Right lobe of liver (tissue), 6 donors: ENCODE measurements at places on chromosomes 2 and 18.

GRCh38 chr2:189298481-189298880, 118.9 kb upstream of the COL5A2 start:
- no peak for DNase-seq

DNA sequence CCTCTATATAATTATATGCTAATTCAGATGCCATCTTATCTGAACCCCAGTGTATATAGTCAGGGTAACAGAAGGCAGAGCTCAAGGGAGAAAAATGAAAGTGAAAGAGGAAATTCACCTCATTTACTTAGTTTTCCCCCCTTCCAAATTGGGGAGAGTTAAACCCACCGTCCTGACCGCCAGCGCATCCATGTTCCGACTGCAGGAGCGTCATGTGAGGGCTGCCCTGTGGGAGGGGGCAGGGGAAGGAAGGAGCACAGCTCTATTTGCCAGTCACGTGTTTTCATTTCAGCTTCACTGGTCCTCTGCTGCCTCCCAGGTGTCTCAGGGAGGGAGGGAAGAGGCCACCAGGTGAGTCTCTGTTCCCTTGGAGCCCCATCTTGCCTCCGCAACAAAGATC, 13.2 kb downstream of the CNNM4 start:
- no peak for DNase-seq

GRCh38 chr2:10331027-10331701, 28.5 kb downstream of the HPCAL1 start:
- DNase-seq, result no peak

- DNase-seq, result no peak
Measured at GRCh38 chr2:109703077-109703476, 88.9 kb downstream of the SOWAHC start.

DNA sequence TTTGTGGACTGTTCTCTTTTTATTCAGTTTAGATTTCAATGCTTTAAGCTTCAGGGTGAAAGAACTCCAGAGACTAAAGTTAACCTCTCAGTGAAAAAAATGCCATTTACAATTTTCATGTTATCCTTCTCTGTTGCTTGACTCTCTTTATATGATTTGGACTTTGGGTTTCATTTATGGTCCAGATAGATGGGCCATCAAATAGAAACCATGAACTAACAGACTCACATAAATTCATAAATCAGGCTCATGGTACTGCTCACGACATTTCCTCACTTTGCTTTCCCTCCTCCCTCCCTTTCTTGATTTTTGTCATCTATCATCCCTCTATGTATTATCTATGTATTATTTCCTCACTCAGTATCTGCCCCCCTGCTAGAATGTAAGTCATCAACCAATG, 10.0 kb downstream of the FAM110C start:
- DNase-seq, result no peak

GRCh38 chr2:144890828-144891227, 370.9 kb upstream of the ZEB2 start:
- no peak for DNase-seq

DNA sequence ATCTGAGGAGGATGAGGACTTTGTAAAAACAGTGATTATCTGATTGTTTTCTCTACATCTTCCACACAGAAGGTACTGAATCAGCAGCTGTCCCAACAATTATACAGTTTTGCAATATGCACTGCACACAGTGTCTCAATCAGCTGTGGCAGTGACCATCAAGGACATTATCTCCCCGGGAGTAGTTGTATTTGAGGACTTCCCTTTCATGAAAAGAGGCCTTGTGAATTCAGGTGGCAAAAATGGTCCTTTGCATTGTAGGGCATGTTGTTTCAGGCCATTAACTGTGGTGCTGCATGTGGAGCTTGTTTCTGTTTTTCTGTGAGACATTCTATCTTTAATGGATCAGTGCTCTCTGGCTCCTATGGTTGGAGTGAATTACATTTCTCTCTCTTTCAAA, 779.4 kb upstream of the FSHR start:
- DNase-seq, result no peak

DNA sequence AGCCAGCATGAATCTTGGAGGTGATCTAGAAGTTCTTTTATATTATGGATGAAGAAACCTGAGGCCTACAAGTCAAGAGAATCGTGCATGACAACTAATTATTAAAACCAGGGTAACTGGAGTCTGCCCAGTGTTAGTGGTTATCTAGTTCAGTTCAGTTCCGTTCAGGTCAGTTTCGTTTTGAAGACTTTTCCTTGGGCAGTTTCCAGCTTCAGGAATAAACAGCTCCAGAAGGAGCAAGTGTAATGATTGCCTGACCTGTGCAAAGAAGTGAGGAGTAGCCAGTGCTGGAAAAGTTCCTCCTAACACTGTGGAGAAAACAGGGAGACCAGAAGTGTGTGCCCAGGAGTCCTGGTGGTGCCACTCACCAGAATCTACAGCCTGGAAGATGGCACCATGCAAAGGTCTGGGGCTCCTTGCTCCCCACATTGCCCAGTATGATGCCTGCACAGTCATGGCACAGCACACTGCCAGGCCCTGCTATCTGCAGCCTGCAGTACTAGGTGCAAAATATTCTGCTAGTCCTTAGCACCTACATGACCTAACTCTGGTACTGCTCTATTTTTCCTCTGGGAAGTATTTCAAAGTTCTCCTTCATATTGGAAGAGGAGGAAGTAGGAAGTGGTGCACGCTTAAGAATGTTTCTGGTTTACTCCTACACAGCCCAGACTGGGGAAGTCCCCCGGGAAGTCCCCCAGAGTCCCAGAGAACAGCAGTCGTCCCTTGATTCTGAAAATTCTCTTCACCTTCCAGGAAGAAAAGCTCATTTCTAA, 65.8 kb downstream of the SUMO1 start:
- no peak for DNase-seq

DNA sequence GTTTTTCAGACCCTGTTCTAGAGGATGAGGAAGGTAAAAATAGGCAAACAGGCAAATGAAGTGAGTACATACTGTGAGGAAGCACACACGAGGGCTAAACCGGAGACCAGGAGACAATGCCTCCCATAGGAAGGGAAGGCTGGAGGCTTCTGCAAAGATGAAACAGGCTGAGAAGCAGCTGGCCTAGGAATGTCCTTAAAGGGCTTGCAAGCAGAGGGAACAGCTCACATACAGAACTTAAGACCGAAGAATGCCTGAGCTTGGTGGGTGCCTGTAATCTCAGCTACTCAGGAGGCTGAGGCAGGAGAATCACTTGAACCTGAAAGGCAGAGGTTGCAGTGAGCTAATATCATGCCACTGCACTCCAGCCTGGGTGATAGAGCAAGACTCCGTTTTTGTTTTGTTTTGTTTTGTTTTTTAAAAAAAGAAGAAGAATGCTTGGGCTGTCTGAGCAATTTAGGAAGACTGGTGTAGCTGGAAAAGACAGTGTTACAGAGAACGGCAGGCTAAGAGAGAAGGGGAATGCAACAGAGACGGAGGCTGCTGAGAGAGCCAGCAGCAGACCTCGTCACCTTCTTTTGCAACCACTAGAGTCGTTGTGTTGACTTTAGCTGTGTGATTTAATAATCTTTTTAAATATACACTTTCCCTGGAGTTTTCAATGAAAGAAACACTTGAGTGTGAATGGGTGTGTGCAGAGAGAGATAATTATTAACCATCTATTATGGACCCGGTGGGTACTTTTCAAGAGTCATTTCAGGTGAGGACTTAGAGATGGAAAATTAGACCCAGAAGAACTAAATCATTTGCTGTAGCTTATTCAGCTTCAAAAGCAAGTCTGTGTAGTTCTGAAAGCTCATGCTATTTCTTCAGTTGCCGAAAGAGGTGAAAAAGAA, 232.8 kb downstream of the GALR1 start:
- no peak for DNase-seq

DNA sequence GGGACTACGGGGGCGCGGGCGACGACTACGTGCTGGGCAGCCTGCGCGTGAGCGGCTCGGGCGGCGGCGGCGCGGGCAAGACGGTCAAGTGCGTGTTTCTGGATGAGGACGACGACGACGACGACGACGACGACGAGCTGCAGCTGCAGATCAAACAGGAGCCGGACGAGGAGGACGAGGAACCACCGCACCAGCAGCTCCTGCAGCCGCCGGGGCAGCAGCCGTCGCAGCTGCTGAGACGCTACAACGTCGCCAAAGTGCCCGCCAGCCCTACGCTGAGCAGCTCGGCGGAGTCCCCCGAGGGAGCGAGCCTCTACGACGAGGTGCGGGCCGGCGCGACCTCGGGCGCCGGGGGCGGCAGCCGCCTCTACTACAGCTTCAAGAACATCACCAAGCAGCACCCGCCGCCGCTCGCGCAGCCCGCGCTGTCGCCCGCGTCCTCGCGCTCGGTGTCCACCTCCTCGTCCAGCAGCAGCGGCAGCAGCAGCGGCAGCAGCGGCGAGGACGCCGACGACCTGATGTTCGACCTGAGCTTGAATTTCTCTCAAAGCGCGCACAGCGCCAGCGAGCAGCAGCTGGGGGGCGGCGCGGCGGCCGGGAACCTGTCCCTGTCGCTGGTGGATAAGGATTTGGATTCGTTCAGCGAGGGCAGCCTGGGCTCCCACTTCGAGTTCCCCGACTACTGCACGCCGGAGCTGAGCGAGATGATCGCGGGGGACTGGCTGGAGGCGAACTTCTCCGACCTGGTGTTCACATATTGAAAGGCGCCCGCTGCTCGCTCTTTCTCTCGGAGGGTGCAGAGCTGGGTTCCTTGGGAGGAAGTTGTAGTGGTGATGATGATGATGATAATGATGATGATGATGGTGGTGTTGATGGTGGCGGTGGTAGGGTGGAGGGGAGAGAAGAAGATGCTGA, 1.4 kb downstream of the SOX11 start:
- DNase-seq, result no peak

DNA sequence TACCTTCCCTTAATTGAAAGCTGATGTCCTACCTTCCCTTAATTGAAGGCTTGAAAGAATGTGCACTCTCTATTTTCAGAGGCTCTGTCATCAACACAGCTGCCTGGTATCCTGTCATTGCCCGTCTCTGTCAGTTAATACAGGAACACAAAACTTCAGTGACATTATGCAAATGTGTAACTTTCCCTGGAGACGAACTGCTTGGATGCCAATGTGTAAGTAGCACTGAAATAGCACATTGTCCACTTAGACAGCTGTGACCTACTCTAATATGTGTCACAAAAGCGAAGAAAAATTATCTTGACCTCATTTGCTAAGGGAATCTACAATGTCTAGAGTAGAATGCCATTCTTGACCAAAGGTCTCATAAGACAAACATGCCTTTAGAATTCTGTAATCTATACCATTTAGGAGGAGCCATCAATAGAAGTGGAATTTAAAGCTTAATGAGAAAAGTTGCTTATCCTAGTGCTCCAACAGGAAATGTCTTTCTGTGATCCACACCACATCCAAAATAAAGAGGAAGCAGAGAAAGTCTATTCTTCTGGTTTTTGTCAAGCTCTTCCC, 138.1 kb downstream of the BARD1 start:
- DNase-seq, result no peak

DNA sequence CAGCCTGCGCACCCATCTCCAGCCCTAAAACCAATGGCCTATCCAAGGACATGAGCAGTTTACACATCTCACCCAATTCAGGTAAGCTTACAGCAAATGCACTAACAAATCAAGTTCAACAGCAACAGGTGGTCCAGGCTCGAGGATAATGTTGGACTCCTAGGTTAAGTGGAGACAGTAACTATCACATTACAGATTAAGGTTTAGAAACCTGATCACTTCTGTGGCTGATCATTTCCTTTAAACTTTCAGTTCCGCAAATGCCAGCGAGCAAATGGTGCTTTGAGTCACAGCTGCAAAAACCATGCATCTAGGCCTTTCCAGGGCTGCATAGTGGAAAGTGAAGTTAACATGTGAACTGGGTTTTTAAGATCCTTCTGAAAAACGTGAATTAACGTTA, 259.4 kb downstream of the GBX2 start:
- DNase-seq, result no peak

GRCh38 chr2:19868224-19868623, 33.6 kb downstream of the TTC32 start:
- DNase-seq, result no peak

DNA sequence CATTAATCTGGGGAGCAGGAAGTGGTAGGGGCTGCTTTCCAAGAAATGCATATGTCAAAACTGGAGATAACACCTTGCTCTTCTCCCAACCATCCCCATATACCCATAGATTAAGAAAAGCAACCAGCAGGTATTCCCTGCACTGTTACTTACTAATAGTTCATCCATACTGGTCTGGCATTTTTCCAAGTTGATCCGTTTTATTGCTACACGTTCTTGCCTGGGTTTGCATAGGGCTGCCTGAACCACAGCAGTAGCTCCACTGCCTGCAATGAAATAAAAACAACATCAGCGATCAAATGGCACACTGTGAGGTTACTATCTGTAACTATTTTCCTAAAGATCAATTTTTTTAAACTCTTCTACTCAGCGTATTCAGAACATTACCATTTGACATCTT, 65.6 kb downstream of the STK39 start:
- DNase-seq, result no peak
